ENCODE measurements at places on chromosomes 2 and 18.

- DNase-seq: no peak
Measured at GRCh38 chr2:188079196-188079595, 212.5 kb upstream of the GULP1 start.

- DNase-seq: no peak
Measured at GRCh38 chr2:102505290-102505689, 32.3 kb downstream of the SLC9A4 start.

- no peak for DNase-seq
Measured at GRCh38 chr2:136495636-136496035, 269.7 kb upstream of the THSD7B start.

- DNase-seq: peak; percentile 83
Measured at GRCh38 chr2:227766373-227766883, 20.7 kb downstream of the SCYGR8 start.

DNA sequence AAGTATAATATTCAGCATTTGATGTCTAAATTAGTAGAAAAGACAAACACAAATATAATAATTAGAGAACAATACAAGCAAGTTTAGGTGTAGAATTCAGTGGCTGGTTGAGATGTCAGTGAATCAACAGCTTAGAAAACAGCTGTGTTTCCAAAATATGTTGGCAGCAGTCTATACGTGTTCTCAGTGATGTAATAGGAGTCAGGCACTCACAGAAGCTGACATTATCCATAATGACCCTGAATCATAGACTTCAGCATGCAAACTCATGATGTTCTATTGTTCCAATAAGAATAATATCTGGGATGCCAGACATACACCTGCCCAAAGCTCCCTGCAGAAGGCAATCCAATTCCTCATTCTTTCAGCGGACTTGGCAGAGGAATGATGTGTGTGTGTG lies 164.7 kb downstream of the SLC8A1 start:
- DNase-seq: no peak

DNA sequence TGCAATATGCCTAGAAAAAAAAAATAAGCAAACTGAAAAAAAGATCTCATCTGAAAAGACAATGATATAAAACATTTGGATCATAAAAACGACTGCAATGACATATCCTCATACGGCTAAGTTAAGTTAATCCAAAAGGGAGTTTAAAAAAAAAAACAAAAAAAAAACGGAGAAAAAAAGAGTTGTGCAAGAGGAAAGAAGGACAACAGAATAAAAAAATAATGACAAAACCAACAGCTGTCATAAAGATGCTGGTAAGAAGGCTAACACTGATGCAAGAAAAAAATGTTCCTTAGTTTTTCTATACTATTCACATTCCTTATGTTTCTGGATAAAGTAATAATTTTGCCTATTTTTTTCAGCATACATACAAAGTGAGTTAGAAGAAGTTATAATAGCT lies 192.5 kb downstream of the SRBD1 start:
- DNase-seq: no peak

GRCh38 chr2:231691251-231691772 lies 17.0 kb upstream of the PTMA start:
- no peak for DNase-seq

GRCh38 chr18:65620076-65620696 lies 130.6 kb upstream of the CDH7 start:
- DNase-seq: no peak

- no peak for DNase-seq
Measured at GRCh38 chr2:226763320-226763719, 36.3 kb downstream of the IRS1 start.

DNA sequence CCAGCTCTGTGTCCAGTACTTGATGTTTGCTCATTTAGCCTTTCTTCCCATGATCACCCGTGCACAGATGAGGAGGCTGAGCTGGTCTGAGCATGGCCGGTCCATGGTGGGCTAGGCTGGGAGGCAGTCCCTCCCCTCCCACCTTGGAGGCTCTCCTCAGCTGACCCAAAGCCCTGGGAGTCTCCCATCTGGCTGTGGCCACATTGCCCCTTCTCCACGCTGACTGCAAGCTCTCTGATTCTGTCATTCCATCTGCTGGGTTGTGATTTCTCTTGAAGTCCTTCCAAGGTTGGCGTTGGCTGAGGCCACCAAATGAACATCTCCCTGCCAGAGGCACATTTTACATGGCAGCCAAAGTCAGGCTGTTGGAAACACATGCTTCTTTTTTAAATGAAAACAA lies 44.0 kb downstream of the ACKR3 start:
- DNase-seq: no peak

- DNase-seq: no peak
Measured at GRCh38 chr18:28771849-28772248, 594.9 kb upstream of the CDH2 start.

- no peak for DNase-seq
Measured at GRCh38 chr2:26399771-26400376, 1.8 kb upstream of the DRC1 start.

DNA sequence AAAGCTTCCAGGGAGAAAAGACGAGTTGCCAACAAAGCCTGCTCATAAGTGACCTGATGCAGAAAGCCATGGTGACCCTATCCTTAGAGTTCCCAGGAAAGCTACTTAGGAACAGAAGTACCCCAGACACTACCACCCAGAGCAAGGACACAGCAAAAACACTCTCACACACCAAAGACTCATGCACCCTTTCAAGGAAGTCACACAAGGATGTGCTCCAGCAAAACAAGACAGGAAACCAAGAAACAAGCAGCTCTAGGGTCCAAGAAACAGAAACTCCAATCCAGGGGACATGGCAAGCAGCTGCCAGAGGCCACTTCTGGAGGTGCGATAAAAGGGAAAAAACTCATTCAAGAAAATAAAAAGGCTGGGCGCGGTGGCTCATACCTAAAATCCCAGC lies 5.7 kb downstream of the KIF1A start:
- DNase-seq: no peak

GRCh38 chr2:60104514-60105505 lies 448.6 kb downstream of the BCL11A start:
- DNase-seq: peak; percentile 45

DNA sequence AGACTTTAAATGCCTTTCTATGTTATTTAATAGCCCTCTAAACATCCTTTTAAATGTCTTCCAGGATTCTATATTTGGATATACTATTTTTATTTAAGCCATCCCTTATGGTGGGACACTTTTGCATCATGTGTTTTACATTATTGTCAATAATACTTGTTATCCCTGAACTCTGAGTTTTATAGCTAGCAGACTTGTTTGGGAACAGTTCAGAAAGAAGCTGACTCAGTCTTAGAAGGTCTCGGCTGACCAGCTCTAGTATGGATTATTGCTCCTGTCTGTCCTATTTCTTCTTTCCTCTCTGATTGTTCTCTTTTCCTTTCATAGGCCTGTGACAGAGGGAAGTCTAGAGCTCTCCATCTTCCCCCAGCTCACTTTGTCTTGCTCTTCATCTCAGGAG lies 77.3 kb upstream of the CXCR4 start:
- DNase-seq: no peak
